IMR-90 (cell line): ENCODE measurements at places on chromosomes 16 and 17.

DNA sequence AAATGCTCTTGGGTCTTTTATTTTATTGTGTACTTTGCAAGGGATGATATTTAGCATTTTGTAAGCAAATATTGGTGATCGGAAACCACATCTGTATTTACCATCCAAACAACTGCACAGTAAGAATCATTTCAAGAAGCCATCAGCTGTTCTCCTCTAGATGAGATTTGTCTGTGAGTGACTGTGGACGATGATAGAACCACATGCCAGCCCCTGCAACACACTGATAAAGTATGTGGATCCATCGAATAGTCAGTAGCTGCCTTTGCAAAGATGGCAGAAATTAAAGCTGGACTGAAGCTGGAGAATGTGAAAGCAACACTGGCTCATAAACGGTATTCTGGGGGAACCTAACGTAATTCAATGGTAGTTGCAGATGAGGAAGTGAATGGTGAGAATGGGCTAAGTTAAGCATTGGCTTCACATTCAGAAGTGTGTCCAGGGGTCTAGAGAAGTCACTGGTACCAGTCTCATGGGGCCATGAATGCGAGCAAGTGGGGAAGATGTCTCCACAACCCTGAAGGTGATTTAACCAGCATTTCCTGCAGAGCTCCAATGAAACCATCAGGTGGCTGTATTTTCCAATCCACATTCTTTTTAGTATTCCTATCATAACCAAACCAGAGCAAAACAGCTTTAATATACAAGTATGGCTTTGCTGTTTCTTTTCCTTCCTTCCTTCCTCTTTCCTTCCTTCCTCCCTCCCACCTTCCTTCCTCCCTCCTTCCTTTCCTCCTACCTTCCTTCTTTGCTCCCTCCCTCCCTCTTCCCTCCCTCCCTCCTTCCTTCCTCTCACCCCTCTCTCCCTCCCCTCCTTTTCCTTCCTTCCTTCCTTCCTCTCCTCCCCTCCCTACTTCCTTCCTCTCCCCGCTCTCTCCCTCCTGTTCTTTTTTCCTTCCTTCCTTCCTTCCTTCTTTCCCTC is 169.4 kb downstream of the ABCA8 start:
- no peak overlapping the region for H3K4me3 ChIP-seq
- H3K4me1 ChIP-seq: no peaks in the 10 kb centered on the region
- H3K36me3 ChIP-seq: no peaks in the 10 kb centered on the region
- no peaks in the 10 kb centered on the region for H3K27me3 ChIP-seq
- no peak for DNase-seq

DNA sequence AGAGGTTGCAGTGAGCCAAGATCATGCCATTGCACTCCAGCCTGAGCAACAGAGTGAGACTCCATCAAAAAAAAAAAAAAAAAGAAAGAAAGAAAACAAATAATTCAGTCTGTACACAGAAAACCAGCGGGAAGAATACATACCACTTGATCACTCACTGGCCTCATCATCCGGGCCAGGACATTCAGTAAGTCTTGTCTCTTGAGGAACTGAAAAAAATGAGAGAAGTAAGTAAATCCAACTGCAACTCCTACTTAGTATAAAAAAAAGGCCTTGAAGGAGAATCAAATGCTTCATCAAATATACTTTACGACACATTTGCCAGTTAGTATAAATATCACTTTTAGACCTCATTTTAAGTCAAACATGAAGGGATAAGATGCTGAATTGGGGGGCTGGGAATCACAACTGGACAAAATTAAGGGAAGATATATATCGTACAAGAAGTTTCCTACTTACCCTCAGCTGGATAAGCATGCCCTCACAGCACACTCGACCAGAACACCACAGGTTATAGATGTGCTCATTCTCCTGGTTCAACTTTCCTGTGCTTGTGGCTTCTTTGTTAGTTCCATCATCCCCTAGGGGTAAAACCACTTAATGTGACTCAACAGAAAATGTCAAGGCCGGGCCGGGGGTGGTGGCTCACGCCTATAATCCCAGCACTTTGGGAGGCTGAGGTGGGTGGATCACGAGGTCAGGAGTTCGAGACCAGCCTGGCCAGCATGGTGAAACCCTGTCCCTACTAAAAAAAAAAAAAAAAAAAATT is 12.4 kb downstream of the CCDC47 start:
- no peaks in the 10 kb centered on the region for H3K4me1 ChIP-seq
- DNase-seq: peak; percentile 17
- H3K27ac ChIP-seq: no peak overlapping the region
- H3K4me3 ChIP-seq: no peak overlapping the region
- H3K27me3 ChIP-seq: no peaks in the 10 kb centered on the region
- H3K36me3 ChIP-seq: peaks cover 33% of the 10 kb centered on the region

- H3K4me3 ChIP-seq: no peak overlapping the region
- peak; percentile 63 for DNase-seq
- H3K36me3 ChIP-seq: no peaks in the 10 kb centered on the region; the same call in 1 of the 2 replicates
These were observed 186.0 kb downstream of the TANC2 start for GRCh38 chr17:63151941-63152523.

DNA sequence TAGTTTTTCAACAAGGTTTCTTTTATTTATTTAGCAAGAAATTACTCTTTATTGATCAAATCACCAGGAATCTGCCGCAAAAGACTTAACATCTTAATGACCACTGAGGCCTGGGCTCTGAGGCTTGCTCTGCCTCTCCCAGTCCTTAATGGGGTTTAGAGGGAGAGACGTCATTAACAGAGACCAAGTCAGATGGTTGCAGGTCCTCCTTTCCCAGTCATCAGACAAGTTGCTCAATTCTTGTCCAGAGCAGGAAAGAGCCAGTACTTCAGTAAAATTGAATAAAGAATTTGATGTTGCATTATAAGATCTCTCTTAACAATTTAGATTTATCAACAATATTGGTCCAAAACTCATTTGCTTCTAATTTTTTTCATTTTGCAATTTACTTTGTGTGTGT is 2.0 kb downstream of the SEPHS2 start:
- no peak for DNase-seq
- H3K27me3 ChIP-seq: no peaks in the 10 kb centered on the region
- no peak overlapping the region for H3K4me3 ChIP-seq
- peaks cover 9% of the 10 kb centered on the region for H3K36me3 ChIP-seq

DNA sequence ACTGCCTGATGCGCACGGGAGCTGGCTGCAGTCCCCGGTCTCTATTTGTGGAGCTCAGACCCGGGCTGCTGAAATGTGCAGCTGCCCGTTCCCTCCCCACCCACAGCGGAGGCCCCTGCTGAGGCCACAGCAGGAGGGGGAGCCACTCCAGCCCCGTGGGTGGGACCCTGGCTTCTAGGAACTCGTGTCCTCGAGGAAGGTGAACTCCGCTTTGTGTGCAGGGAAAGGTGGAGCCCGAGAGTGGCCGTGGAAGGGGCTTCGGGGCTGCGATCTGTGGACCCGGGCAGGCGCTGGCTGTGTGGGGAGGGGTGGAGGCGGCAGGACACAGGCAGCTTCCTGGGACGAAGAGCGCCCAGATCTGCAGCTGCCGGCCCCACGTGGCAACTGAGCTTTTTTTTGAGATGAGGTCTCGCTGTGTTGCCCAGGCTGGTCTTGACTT is 2.9 kb downstream of the CCDC154 start:
- DNase-seq: no peak
- peaks cover 3% of the 10 kb centered on the region; the same call in 1 of the 2 replicates for H3K36me3 ChIP-seq
- no peak overlapping the region for H3K27ac ChIP-seq
- no peaks in the 10 kb centered on the region for H3K4me1 ChIP-seq
- H3K27me3 ChIP-seq: no peaks in the 10 kb centered on the region

GRCh38 chr16:8853150-8853549 is 15.7 kb downstream of the CARHSP1 start:
- H3K4me1 ChIP-seq: peaks cover 23% of the 10 kb centered on the region
- DNase-seq: no peak
- no peak overlapping the region for H3K27ac ChIP-seq
- H3K4me3 ChIP-seq: no peak overlapping the region
- H3K36me3 ChIP-seq: peaks cover 74% of the 10 kb centered on the region
- no peaks in the 10 kb centered on the region for H3K27me3 ChIP-seq

DNA sequence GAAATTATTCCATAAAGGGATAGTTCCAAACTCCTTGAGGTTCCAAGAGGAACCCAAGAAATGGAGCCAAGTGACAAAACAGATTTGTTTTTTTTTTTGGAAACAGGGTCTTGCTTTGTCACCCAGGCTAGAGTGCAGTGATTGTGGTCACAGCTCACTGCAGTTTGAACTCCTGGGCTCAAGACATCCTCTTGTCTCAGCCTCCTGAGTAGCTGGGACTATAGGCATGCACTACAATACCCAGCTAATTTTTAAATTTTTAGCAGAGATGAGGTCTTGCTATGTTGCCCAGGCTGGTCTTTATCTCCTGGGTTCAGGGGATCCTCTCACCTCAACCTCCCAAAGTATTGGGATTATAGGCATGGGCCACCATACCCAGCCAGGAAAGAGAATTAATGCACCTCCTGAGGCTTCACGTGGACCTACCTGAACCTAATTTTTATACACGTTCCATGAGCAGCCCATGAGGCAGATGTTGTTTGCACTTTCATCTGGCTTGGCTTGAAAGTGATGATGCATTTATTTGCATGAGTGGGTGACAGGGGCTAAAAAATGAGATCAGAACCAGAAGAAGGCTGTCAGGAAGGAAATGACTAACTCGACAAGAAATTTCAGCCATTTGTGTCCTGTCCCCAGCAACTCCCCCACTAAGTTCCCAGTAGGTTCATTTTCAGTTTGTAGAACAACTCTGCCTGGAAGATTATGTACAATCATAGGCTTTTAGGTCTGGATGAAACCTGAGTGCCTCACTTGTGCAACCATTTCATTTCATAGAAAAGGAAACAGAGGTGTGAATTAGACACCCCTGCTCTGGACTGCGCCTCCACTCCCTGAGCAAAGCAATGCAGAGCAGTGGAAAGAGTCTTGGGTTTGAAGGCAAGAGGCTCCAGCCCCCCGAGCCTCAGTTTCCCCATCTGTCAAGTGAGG is 10.3 kb upstream of the IRF8 start:
- peaks cover 48% of the 10 kb centered on the region for H3K27me3 ChIP-seq
- H3K27ac ChIP-seq: no peak overlapping the region
- H3K36me3 ChIP-seq: no peaks in the 10 kb centered on the region

DNA sequence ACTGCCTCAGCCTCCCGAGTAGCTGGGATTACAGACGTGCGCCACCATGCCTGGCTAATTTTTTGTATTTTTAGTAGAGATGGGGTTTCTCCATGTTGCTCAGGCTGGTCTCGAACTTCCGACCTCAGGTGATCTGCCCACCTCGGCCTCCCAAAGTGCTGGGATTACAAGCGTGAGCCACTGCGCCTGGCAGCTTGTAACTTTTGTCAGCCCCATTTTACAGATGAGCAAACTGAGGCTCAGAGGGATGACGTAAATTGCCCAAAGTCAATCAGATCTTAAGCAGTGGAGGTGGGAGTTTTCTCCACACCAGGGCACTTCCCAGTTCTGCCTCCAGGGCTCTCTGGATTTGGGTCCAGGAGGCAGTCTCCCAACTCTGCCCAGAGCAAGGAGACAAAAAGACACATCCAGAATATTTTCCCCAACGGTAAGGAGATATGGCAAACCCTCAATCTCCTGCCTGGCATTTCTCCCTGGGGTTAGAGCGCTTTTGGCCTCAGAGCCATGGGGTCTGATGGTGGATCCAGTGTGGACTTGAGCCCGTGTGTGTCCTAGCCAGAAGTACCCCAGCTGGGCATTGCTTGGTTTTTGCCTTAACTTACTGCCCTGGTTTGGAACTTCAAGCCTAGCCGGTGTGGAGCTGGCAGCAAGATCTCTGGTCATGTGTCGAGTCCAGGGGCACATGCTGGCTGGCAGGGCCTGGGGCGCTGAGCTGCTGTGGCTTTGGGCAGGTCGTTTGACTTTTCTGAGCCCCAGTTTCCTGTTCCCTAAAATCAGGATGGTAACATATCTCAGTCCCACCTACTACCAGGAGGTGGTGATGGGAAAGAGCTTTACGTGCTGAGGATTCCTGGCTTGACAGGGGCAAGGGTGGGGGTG is 3.4 kb downstream of the ADAM11 start:
- H3K36me3 ChIP-seq: no peaks in the 10 kb centered on the region
- peaks cover 52% of the 10 kb centered on the region for H3K27me3 ChIP-seq
- peaks cover 2% of the 10 kb centered on the region; the same call in 1 of the 2 replicates for H3K4me1 ChIP-seq
- DNase-seq: no peak
- H3K27ac ChIP-seq: no peak overlapping the region
